T-helper 17 cell (primary cell): ENCODE measurements at places on chromosomes 11 and 22. TPM values are rescaled to one million over a fixed set of nuclear protein-coding genes. Genes with fewer than 3 reads are reported as not detected.
A peak's percentile ranks its signal among the peaks of the same experiment; 100 is the strongest.

The IFITM10 gene
- total RNA-seq, result 0.90 TPM

- no peak overlapping the region for H3K4me3 ChIP-seq
- H3K4me1 ChIP-seq, result peaks cover 17% of the 10 kb centered on the region
- no peaks in the 10 kb centered on the region for H3K27me3 ChIP-seq
- peaks cover 8% of the 10 kb centered on the region for H3K36me3 ChIP-seq
- DNase-seq, result no peak
Measured at GRCh38 chr22:45149671-45150070, 14.1 kb upstream of the NUP50 start.

- H3K27me3 ChIP-seq, result no peaks in the 10 kb centered on the region
- H3K36me3 ChIP-seq, result no peaks in the 10 kb centered on the region
- H3K4me3 ChIP-seq, result no peak overlapping the region
- no peaks in the 10 kb centered on the region for H3K4me1 ChIP-seq
- no peak overlapping the region for H3K27ac ChIP-seq
- no peak for DNase-seq
Measured at GRCh38 chr11:22161489-22161888, 31.4 kb upstream of the ANO5 start.

The RANGAP1 gene
- 142 TPM for total RNA-seq

- DNase-seq, result peak; percentile 2
- peaks cover 11% of the 10 kb centered on the region for H3K4me1 ChIP-seq
- no peak overlapping the region for H3K27ac ChIP-seq
- peaks cover 5% of the 10 kb centered on the region for H3K27me3 ChIP-seq
Measured at GRCh38 chr11:1937616-1938342, 9.4 kb upstream of the MRPL23 start.

DNA sequence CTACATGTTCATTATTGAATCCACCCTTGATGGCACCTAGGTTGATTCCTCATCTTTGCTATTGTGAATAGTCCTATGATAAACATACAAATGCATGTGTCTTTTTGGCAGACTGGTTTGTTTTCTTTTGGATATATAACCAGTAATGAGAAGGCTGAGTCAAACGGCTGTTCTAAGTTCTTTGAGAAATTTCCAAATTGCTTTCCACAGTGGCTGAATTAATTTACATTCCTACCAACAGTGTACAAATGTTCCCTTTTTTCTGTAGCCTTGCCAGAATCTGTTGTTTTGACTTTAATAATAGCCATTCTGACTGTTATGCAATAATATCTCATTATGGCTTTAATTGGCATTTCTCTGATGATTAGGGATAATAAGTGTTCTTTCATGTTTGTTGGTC, 184.9 kb downstream of the CASP12 start:
- no peak overlapping the region for H3K4me3 ChIP-seq
- H3K27me3 ChIP-seq, result no peaks in the 10 kb centered on the region
- peaks cover 6% of the 10 kb centered on the region for H3K4me1 ChIP-seq

- H3K4me1 ChIP-seq, result peaks cover 34% of the 10 kb centered on the region
- H3K36me3 ChIP-seq, result no peaks in the 10 kb centered on the region
- no peaks in the 10 kb centered on the region for H3K27me3 ChIP-seq
- peak overlapping the region; percentile 70 for H3K4me3 ChIP-seq
Measured at GRCh38 chr11:36411202-36411640, 98.9 kb downstream of the TRAF6 start.

- peaks cover 62% of the 10 kb centered on the region for H3K27me3 ChIP-seq
- H3K27ac ChIP-seq, result no peak overlapping the region
- no peaks in the 10 kb centered on the region for H3K36me3 ChIP-seq
- no peak overlapping the region for H3K4me3 ChIP-seq
Measured at GRCh38 chr11:130529366-130529765, 80.9 kb downstream of the ADAMTS15 start.

- H3K36me3 ChIP-seq, result peaks cover 4% of the 10 kb centered on the region
- DNase-seq, result no peak
- H3K4me1 ChIP-seq, result peaks cover 11% of the 10 kb centered on the region
Measured at GRCh38 chr11:47466201-47466600, 17.3 kb upstream of the RAPSN start.

GRCh38 chr11:406796-407650, 7.8 kb downstream of the SIGIRR start:
- H3K4me3 ChIP-seq, result peak overlapping the region; percentile 63
- no peak overlapping the region for H3K27ac ChIP-seq
- H3K36me3 ChIP-seq, result no peaks in the 10 kb centered on the region
- peaks cover 8% of the 10 kb centered on the region for H3K4me1 ChIP-seq
